ENCODE measurements at places on chromosomes 4 and X.
A peak's percentile ranks its signal among the peaks of the same experiment; 100 is the strongest.

DNA sequence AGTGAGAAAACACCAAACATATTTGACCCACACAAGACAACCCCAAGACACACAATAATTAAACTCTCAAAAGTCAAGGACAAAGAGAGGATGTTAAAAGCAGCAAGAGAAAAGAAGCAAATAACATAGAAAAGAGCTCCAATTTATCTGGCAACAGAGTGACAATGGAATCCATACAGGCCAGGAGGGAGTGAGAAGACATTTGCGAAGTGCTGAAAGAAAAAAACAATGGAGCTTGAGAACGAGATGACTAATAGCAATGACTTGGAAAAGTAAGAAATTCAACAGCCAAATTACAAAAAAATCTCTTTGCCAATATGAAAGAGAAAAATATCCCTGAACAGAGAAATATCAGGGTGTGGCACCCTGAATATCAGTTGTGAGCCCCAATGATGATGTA is 61.6 kb downstream of the MAD2L1 start:
- DNase-seq: no peak

DNA sequence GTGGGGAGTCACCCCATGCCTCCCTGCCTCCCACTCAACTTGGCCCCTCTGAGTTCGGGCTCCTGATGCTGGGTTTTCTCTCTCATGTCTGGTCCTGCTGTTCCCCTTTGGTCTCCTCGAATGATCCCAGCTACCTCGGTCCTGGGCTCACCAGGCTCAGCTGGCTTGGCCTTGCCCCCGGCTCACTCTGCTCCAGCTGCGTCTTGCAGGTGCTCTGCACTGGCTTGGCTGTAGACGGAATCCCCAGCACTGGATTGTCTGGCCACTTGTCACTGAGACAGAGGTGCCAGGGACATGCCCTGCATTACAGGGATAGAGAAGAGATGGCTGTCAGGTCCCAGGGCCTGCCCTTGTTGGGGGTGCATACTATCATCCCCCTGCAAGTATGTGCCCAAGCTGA is 41.6 kb upstream of the NYX start:
- no peak for DNase-seq

DNA sequence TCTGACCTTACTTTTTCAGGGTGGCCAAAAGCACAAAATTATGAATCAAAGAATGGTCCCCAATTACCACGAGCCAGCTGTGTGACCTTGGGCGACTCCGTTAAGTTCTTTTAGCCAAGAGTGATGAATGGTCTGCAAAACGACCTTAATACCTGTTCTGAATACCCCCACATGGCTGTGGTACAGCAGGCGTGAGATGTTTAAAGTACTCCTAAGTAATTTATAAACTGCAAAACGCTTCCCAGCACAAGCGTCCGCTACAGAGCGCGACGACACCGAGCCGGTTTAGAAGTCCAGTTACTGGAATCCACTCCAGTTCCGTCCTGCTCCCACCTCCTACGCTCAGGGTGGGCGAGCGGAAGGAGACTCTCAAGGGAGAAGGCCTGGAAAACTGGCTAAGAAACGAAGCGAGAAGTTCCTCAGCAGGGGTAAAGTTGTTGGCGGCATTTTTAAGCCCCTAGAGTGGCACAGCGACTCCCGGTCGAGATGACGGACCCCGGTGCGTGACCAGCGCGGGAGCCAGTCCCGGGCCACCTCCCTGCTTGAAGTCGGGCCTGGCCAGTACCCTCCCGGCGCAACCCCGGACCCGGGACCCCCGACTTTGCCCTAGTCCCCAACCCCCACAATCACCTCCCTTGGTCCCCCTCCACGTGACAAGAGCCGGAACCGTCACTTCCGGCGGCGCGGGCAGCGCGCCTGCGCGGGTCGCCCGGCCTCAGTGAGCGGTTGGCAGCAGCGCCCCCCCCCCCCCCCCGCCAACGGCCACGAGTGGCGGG is 659 bp upstream of the BMP2K start:
- DNase-seq: peak; percentile 68

- DNase-seq: no peak
Observed at GRCh38 chr4:167020410-167020809, 213.9 kb downstream of the SPOCK3 start.

GRCh38 chr4:20646287-20646686 is 54.0 kb upstream of the PACRGL start:
- no peak for DNase-seq

GRCh38 chr4:41594432-41594831 is 56.5 kb downstream of the LIMCH1 start:
- DNase-seq: no peak

DNA sequence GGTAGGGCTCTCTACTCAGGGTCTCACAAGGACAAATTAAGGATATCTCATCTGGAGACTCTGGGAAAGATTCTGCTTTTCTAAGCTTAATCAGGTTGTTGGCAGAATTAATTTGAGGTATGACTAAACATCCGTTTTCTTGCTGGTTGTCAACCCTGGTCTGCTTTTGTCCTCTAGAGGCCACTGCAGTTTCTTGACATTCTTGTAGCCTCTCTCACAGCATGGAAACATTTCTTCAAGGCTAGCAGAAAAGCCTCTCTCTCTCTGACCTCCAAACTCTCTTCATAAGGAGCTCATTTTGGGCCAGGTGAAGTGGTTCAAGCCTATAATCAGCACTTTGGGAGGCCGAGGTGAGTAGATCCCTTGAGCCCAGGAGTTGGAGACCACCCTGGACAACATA is 749.5 kb upstream of the PCDH7 start:
- DNase-seq: no peak

DNA sequence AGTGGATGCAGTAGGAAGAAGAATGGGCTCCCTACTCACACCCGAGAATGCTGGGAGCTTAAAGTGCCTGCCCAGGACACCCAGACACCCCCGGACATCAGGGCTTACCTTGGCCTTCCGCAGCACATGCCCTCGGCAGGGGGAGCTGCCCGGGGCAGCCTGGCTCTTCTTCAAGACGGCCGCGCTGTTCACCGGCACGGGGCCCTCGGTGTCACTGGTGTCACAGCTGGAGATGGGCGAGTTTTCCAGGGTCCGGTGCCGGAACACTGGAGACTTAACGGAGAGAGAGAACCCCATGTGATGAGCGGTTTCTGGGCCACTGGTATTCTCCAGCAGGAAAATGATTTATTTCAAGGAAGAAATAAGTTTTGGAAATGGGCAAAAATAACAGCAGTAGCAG is 170.9 kb downstream of the AFAP1 start:
- no peak for DNase-seq

DNA sequence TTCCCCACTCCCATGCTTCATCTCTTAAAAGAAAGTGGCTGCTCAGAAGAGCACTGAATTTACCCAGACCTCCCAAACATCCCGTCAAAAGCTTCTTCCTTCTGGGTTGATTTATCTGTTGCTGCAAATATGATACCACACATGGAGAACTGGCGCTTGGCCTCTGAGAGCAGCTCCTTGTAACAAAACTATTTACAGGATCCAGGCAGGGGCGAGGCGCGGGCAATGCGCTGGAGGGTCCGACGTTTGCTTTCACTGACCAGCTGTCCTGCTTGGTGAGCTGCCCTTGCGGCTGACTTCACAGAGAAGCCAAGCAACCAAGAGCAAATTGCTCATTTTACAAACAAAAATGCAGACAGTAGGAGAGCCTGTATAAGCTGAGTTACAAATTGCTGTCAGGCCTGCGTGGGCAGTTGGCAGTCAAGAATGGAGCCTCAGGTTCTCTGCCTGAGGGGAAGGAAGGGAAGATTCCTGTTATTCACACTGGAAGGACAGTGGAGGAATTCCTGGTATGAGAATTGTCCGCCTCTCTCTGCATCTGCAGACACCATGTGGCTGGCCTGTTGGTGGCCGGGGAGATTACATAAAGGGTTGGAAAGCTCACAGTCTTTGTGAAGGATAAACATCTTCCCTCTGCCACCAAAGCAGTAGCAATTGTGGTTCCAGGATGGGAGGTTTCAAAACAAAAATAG is 192.2 kb upstream of the LEF1 start:
- no peak for DNase-seq

GRCh38 chrX:46575586-46575985 is 2.0 kb downstream of the CHST7 start:
- no peak for DNase-seq

- no peak for DNase-seq
Observed at GRCh38 chrX:68927178-68927577, 98.4 kb downstream of the EFNB1 start.

GRCh38 chr4:176443117-176443516 is 123.4 kb downstream of the SPCS3 start:
- DNase-seq: no peak

DNA sequence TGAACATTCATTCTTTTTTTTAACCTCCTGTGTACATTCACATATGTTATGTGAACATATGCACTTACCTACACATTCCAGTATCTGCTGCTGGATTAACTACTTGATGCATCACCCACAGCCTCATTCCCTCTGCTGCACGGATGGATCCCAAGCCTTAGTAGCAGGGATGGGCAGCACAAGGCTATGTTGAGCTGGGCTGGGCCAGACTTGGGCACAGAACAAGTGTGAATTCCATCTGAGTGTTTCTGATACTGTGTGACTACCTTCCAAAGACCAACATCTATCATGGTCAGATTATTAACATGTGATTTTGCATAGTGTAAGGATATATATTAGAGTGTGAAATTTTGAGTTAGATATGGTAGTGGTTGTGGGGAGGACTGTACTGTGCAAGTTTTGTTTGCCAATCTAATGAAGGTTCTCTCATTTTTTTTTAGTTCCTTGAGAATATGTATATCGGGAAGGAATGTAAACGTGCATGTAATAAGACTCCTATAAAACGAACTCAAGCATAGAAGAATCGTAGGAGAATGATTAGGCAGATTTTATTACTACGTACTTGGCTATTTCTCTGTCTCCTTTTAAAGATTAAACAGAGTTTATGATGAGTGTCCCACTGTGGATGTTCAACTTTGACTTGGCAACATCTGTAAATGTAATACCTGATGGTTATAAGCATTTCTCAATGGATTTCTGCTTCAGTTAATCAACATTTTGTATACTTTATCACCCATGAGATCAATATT is 23.4 kb upstream of the STBD1 start:
- no peak for DNase-seq

DNA sequence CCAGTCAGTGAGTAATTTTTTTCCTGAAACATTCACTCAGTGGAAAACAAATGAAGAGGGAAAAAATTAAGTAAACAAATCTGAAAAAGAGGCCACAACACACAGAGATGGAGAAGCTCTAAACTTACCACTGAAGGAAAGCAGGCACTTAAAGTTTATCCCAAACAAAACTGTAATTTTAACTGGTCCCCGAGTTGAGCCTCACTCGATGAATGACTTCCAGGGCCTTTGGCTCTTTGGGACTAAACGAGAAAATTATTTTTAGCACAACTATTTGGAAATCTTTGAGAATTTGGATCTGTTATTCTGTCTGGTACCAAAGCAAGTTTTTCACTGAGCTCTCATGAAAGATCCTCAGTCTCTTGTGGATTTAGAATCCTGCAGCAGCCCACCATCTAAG is at the start of gene C1QTNF7:
Gene C1QTNF7 (plus strand): TSS at position 333 of the 400 bp plus-strand sequence. CDS start 7,711 bp downstream, outside the sequence.
- DNase-seq: no peak

GRCh38 chrX:119981286-119982070 is 37.9 kb upstream of the NKAP start:
- no peak for DNase-seq

DNA sequence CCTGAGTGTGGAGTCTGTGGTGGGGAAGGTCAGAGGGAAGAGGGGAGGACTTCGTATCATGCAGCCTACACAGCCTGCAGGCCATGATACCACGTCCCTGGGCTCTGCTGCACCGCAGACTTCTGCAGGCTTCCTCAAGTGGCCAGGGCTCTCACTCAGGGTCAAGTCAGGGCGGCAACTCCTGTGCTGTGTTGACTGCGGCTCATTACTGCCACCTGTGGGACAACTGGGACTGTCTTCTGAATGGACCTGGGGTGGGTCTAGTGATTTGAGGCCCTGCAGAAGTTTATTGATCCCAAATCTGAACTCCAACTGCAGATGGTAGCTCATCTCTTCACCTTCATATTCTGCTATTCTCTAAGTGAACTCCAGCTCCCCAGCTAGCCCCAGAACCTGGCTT is 167.1 kb downstream of the NSUN7 start:
- no peak for DNase-seq

DNA sequence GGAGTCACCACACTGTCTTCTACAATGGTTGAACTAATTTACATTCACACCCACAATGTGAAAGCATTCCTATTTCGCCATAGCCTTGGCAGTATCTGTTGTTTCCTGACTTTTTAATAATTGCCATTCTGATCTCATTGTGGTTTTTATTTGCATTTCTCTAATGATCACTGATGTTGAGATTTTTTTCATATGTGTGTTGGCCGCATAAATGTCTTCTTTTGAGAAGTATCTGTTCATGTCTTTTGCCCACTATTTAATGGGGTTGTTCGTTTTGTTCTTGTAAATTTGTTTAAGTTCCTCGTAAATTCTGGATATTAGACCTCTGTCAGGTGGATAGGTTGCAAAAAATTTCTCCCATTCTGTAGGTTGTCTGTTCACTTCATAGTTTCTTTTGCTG is 519.1 kb downstream of the STPG2 start:
- no peak for DNase-seq

GRCh38 chr4:57064120-57064519 is 46.1 kb downstream of the IGFBP7 start:
- no peak for DNase-seq

DNA sequence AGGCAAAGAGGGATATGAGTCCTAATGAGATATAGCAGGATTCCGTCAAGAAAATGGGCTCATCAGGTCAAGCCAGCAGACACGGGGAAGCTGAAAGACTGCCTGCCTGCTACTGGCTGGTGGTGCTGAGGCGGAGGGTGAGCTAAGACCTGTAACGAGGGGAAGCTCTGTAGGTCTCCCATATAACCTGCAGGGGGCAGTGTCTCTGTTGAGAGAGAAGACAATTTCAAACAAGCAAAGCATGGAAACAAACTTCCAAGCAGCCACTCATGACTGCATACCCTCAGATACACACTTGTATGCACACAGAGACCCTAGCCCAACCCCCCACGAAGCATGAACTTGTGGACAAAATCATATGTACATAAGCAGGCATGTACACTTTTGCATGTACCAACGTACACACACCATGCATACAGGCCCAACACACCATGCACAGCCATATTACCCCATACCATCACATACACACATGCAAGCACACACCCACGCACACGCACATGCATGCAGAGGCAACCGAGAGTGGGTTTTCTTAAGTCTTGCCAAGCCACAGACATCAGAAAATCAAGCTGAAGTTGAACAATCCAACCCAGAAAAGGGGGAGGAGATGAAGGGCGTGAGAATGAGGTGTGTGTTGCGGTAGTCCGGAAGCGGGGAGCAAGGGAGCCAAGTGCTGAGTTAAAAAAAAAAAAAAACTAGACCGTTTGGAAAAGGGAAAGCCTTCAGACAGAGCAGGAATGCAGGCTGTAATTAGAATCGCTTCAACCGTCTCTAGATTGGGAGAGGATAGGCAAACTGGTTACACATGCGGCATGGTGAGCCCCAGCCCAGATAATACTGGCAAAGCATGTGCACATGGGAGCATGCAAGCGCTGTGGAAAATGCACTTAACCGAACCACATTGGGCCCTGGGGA is 71.0 kb downstream of the PJA1 start:
- no peak for DNase-seq

- no peak for DNase-seq
Observed at GRCh38 chr4:47801481-47802002, 36.3 kb downstream of the CORIN start.

- no peak for DNase-seq
Observed at GRCh38 chrX:37083880-37084279, 75.7 kb downstream of the FAM47C start.

GRCh38 chrX:97846718-97847237 is 963.1 kb downstream of the RPA4 start:
- no peak for DNase-seq

- no peak for DNase-seq
Observed at GRCh38 chr4:182150645-182151044, 92.6 kb upstream of the TENM3 start.

- DNase-seq: no peak
Observed at GRCh38 chr4:7861440-7861881, 78.2 kb downstream of the AFAP1 start.

Data from stimulated activated CD4-positive, alpha-beta T cell treated with anti-CD3 and anti-CD28 coated beads, Interleukin-1b, Interleukin-23, amount 100 ng/mL, for 1 hour (primary cell).